ENCODE measurements at places on chromosomes 5 and 9. TPM values are rescaled to one million over a fixed set of nuclear protein-coding genes. Genes with fewer than 3 reads are reported as not detected.

DNA sequence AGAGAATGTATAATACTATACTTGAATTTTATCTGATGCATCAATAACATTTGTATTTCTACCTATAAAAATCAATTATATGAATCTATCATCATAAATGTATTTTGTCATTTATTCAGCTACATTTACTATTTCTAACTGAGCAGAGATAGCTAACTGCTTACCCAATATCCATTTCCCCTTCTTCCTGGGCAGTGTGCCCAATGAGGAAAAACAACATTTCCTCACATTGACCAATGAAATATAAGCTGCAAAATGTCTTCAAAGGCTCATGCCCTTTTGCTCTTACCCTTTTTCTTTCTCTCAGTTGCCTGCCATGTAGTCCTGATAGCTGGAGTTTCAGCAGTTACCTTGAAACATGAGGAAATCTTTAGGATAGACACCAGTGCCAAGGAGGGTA, 385.8 kb upstream of the PCSK5 start:
- no peak for DNase-seq

DNA sequence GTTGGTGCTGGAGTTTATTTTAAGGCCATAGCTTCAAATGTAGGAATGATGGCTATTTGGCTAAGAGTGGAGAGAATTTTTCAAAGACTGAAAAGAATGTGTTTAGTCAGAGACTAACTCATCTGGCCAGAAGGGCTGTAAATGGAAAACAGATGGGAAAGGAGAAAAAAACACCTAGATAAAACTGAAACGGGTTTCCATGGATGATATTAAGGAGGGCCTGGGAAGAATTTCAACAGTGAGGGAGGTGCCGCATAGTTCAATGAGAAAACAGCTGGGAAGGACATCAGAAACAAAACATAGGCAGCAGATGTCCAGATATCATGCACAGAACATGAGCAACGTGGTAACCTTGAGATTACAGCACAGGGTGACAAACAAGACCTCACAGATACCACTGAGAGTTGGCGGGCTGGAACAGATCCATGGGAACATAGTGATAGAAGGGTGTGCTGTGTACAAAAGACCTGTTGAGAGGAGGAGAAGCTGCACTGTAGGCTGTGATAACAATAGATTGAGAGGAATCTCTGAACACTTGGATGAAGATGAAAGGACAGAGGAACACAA, 31.2 kb upstream of the RAD23B start:
- DNase-seq = peak; percentile 53

- no peak for DNase-seq
Observed at GRCh38 chr5:74624501-74624900, 16.0 kb downstream of the ENC1 start.

DNA sequence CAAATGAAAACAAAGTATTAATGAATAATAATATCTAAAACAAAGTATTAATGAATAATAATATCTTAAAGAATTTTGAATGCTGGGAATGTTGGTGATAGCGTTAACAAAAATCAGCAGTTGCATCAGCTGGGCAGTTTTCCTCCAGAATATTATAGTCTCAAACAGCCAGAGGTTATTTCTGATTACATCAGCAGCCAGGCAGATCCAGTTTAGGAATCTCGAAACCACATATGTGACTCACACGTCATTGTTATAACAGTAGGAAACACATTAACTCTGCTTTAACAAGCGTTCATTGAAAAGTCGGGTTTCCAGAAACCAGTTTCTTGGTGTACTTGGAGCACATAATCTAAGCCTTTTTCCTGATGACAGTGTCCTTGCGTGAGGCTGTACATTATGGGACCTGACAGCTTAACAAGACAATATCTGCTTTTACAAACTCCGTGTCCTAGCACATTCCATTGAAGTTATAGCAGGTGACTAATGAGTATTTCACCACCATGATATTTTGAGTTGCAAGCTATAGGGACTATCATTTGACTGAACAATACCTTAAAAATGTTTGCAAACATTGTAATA, 559.5 kb upstream of the KLF4 start:
- peak; percentile 92 for DNase-seq

DNA sequence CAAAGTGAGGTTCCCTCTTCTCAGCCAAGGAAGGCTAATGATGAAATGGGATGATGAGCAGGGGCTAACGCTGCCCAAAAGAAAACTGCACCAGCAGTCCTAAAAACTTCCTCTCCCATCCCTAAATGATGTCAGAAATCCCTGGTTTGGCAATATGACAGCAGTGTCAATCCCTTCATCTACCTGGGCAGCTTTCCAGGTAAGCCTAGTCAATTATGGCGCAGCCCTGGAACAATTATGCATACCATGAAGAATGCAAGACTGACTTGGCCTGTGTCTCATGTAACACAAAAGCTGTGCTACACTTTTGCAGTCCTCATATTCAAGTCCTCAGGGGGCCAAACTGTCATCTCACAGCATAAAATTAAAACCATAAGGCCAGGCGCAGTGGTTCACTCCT, 7.0 kb downstream of the DMGDH start:
- no peak for DNase-seq

DNA sequence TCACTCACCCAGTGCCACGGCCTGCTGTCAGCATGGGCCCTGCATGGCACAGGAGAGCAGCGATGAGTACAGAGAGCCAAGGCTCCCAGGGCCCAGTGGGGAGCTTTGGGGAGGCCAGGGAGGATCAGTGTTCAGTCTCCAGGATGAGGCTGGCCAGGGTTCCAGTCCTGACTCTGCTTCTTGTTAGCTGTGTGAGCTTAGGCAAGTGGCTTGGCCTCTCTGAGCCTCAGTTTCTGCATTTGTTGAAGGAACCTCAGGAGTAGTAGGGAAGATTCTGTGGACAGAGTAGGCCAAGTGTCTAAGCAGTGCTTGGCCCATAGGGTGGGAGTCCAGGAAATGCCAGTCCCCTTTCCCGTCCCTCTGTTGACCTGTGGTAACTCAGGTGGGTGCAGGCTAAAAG, 39.5 kb downstream of the ERGIC1 start:
- no peak for DNase-seq

DNA sequence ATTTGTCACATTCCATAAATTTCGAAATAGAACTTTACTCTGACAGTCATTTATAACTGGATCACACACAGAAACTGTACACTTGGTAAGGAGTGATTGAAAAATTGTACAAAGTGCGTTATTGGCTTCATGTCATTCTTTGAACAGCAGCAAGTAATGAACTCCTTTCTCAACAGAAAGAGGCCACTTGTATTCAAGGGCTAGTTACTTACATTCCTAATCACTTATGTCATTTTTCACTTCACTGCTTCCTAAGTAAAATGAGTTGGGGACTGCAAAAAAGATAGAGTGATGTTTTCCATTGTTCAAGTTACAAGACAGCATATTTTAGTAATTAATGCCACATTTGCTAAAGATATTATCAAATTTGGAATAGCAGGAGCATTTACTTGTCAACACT, 893.2 kb downstream of the DTWD2 start:
- no peak for DNase-seq

DNA sequence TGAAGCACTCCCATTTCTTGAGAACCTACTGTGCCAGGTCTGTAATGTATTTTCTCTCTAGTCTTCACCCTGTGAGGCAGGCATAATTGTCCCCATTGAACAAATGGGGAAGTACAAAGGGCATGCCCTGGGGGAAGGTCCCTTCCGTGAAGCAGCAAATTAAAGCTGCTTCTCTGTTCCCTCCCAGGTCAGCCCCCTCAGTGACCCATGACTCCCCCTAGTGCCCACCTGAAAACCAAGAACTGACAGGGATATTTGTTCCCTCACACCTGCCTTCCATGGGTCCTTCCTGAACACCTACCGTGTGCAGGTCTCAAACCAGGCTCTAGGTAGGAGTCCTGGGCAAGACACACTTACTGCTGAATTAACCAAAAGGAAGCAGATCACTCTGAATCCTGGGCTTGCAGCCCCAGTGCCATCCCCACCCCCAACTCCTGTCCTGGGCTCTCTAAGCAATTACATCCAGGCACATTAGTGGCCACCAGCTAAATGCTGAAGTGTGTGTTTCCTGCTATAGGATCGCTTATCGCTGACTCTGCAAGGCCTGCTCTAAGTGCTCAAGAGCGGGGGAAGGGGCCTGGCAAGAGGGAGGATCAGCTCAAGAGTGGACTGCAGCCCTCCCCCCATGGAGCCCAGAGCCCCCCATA, 254.8 kb downstream of the CDK5RAP2 start:
- no peak for DNase-seq

FAXDC2 gene
- total RNA-seq = 1.8 TPM

FYB1 gene
- 0.05 TPM for total RNA-seq
